T-helper 1 cell (primary cell): ENCODE measurements at places on chromosomes 2 and 18.

DNA sequence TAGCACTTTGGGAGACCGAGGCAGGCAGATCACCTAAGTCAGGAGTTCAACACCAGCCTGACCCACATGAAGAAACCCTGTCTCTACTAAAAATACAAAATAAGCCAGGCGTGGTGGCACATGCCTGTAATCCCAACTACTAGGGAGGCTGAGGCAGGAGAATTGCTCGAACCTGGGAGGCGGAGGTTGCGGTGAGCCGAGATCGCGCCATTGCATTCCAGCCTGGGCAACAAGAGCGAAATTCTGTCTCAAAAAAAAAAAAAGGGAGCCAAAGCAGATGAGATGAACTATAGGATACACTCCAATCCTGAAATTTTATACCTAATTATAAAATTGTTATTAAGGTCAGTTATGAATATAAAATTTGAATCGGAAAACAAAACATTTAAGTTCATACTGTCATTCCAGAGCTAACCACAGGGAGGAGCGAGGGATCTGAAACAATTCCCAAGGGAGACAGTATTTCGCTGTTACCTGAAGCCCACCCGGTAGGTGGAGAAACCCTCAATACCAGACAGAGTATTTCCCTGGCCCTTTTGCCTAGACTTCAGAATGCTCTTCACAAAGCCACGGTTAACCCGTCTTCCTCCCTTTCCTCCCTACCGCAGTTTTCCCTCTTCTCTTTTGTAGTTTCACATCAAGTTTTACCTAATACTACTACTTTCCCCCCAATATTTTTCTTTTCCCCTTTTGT lies 1.4 kb downstream of the PPM1G start:
- no peak for DNase-seq

DNA sequence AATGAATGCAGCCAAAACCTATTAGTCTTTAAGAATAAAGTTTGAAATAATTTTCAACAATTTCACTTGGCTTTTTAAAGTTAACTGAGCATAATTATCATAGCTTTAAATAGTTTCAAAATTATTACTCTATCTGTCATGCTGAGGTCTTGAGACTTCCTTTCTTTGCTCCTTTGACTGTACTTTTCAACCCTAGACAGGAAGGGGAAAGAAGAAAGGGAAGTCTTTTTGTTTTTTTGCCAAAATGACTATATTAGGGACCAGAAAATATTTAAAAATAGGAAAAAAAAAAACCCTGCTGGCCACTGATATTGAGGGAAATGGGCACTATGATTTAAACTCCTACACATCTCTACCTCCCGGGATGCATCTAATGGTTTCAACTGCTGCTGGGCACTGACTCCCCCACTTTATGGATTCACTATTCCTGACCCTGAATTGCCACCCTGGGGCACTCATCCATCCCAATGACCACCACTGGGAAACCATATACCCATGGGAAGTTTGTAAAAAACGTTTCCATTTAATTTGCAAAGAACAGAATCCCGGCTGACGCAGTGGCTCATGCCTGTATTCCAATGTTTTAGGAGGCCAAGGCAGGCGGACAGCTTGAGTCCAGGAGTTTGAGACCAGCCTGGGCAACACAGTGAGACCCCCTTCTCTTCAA lies 50.5 kb downstream of the GAREM1 start:
- no peak for DNase-seq

GRCh38 chr2:189175869-189176433 lies 3.6 kb downstream of the COL5A2 start:
- DNase-seq: no peak

DNA sequence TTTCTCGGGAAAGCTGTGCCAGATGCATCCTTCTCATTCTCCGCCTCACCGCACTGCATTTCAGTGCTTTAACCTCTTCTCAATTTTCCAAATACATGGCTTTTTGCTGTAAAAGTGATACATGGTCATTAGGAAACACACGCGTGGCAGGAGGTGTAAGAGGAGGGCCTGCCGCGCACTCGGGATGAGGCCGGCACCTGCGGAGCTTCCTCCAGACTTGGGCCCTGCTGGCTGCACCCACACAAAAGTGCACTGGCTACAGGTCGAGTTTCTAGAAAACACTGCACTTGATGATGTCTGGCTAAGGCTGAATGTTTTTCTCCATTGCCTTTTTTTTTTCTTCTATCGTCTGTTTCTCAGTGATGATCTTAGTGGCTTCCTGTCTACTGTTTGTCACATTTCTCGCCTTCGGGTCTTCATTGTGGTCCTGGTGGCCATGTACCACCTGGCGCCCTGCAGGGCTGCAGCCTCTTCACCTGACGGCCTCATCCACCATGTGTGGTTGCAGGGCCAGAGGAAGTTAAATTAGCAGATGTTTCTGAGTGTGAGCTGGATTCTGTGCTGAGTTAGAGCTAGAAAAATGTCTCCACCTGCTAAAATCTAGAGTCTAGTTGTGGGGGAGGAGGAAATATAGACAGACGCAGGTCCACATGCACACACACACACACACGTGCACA lies 7.6 kb downstream of the KCNG2 start:
- no peak for DNase-seq

DNA sequence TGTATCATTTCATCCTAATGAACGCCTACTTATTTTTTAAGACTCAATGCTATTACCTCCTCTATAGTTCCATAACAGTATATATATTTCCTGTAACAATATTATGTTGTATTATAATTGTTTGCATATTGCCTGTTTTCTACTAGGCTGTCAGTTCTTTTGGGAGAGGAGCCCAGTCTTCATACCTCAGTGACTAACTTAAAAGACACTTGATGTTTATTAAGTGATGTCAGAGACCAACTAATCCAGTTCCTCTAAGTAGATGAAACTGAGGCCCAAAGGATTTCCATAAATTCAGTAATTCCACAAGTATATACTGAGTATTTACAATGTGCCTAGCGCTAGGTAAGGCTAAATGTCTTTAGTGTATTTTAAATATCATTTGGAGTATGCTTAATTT lies 48.9 kb upstream of the AAK1 start:
- DNase-seq: no peak

GRCh38 chr18:22324191-22325131 lies 93.3 kb downstream of the CTAGE1 start:
- DNase-seq: no peak

- no peak for DNase-seq
Measured at GRCh38 chr2:166074430-166074829, 53.4 kb downstream of the SCN1A start.

DNA sequence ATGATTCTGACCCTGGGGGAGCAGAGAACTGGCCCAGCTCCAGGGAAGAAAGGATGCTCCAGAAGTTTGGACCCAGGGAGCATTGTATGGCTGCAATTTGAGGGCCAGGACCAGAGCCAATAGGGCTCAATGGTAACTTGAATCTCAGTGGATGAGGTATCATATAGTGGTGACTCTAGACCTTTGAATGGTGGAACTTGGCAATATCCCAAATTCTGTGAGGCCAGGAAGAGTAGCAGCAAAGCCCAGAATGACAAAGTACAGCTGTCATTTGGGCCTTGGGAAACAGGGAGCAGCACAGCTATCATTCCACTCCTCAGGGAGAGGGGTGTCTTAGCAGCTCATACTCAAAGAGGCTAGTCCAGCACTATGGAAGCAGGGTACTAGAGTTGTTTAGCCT lies 332.9 kb upstream of the RBMS1 start:
- no peak for DNase-seq

DNA sequence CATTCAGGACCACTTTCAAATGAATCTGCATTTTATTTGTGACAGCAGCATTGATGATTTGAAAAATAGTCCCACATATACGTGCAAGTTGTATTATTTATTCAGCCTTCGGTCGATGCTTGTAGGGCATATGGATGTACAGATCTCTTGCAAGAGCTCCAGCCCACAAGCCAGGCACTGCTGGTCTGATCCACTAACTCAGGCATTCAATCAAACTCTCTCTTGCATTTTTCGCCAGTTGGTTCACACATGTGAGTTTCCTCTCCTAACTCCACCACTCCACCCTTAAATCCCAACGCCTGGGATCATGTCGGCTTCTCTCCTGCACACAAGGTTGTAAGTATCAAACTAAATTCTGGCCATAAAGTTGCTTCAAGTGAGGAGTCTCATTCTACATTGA lies 318.7 kb downstream of the CYP26B1 start:
- DNase-seq: no peak

- DNase-seq: no peak
Measured at GRCh38 chr18:32576296-32576916, 105.7 kb upstream of the GAREM1 start.

DNA sequence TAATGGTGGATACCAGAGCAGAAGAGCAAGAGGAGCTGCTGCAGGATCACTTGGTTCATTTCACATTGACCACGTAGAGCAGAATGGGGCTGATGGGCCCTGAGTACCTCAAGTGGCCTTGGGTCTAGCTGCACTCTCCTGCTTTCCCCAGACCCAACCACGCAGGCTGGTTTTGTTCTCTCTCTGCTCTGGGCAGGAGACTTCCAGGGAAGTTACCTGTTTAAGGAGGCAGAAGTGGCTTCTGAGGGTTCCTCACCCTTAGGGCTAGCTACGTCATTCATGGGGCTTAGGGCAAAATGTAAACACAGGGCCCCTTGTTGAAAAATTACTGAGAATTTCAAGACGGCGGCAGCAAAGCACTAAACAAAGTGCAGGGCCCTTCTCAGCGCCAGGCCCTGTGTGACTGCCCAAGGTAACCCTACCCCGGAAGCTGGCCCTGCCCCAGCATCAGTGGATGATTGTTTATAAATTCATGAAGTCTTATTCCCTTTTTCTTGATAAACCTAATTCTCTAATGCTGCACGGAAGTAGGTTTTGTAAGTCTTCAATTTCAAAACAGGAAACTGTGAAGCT lies 75.9 kb downstream of the TMEM182 start:
- no peak for DNase-seq

- DNase-seq: no peak
Measured at GRCh38 chr2:42769583-42770287, 5.8 kb upstream of the OXER1 start.

- DNase-seq: no peak
Measured at GRCh38 chr2:200431996-200432705, 77.7 kb downstream of the KCTD18 start.
